Fibroblast of skin of right biceps (primary cell): ENCODE measurements at places on chromosomes 6 and 20.

- DNase-seq, result no peak
Measured at GRCh38 chr6:41325446-41326066, 9.9 kb upstream of the NCR2 start.

GRCh38 chr6:11202513-11203305 lies 29.8 kb downstream of the NEDD9 start:
- DNase-seq, result no peak

DNA sequence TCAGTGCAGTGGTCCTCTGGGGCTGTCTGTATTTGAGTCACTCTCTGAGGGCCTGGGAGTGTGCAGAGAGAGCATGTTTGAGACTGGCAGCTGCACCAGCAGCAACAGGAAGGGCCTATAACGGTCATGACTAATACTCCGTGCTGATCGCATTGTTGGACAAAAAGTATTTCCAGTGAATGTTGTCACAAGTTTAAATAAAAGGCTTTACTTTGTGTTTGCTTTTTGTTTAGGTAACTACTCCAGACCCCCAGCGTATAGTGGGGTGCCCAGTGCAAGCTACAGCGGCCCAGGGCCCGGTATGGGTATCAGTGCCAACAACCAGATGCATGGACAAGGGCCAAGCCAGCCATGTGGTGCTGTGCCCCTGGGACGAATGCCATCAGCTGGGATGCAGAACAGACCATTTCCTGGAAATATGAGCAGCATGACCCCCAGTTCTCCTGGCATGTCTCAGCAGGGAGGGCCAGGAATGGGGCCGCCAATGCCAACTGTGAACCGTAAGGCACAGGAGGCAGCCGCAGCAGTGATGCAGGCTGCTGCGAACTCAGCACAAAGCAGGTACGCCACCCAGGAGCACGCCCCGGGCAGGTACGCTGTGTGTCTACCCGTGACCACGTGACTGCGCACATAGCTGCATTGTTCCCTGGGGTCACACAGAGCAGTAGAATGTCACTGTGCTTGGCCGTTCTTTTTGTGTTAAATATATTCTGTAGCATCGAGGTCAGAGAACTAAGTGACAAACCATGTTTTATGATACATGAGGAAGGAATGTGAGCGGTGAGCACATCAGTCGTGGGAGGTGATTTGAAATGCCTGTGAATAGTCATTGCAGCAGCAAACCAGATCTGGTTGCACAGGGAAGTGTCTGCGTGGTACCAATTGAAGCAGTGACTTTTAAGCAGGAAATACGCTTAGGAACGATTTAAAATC lies 174.7 kb downstream of the TMEM242 start:
- peak; percentile 95 for DNase-seq

GRCh38 chr20:41618807-41619311 lies 682 bp upstream of the CHD6 start:
- DNase-seq, result no peak

DNA sequence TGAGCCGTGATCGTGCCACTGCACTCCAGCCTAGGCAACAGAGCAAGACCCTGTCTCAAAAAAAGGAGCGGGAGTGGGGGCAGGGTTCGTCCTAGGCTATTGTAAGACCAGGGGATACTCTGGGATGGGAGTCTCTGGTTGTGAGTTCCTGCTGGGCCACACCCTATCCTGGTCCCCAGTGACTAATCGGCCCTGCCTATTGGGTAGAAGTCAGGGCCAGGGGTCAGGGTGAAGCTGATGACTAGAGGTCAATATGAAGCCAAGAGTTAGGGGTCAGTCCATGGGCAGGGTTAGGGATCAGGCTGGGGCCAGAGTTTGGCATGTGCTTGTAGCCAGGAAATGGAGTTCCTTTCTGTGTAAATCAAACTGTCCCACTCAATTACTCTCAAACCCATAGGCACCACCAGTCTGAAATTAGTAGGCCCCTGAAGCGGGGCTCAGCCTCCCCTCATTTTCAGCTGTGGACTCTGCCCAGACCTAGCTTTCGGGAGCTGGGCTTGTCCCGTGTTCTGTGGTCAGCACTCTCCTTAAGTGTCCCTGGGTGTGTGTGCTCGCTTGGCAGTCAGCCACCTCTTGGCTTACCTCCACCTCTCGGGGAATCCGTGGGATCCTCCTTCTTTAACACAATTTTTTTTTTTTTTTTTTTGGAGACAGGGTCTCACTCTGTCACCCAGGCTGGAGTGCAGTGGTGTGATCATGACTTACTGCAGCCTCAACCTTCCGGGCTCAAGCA lies 1.8 kb downstream of the HSPA12B start:
- DNase-seq, result no peak

DNA sequence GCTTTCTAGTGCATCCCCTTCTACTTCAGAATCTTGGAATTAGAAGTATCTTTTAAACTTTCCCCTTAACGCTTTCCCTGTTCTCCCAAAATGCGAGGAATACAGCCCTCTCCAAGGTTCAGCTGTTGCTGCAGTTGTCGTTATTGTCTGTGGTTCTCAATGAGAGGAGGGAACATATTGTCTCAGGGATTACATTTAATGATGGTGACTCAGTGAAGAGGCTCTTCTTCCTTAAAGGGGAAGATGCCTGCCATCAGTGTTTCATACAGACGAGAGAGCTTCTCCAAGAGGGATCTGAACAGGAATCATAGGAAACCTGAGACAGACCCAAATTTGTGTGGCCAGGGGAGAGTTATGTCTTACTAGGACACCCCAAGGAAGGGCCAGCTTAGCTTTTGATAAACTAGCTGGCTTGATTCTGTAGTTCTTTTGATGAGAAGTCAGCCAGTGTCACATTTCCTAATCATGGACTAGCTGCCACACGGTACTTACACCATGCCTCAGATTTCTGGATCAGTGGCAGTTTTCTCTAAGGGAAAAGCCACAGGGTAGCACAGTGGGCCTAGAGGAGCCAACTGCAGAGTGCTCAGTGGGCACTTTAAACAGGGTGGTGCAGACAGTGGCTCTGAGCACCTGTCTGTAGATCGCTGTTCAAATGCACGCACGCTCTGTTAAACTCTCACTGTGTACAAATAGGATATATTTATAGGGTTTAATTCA lies 59.7 kb upstream of the TMEM181 start:
- peak; percentile 57 for DNase-seq

DNA sequence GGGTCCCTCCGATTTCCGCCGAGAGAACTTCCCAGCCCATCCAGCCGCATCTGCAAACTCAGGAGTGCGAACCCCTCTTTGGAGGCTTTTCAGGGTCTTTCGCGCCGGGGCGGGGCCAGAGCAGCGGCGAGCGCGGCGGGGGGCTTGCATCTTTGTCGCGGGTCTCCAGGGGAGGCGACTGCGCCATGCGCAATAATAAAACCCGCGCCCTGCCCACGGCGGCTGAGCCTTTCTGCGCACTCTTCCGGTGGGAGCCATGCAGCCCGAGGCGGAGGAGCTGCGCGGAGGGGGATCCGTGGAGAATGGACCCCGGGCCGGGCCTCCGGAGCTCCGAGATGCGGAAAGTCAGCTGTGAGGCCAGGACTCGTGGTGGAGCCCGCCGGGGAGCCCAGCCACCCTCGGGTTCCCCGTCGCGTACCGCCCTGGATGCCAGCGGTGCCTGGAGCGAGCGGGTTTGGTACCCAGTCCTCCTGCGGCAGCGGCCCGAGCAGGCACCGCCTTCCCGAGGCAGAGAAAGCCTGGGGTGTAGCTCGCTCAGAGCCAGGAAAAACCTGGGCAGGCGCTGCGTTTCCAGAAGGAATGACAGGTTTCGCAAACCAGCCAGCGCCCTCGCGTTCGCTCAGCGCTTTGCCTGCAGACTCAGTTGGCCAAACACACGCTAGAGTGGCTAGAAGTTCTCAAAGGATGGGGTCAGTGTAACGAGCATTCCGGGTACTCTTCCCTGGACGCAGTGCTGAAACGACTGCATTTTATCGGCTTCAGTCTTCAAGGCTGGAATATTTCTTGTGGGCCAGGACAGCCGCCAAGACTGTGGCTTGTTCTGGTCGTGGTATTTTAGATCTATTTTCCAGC lies 1.2 kb downstream of the AKAP12 start:
- peak; percentile 71 for DNase-seq

GRCh38 chr6:168238159-168238909 lies 81.2 kb downstream of the DACT2 start:
- DNase-seq, result no peak

DNA sequence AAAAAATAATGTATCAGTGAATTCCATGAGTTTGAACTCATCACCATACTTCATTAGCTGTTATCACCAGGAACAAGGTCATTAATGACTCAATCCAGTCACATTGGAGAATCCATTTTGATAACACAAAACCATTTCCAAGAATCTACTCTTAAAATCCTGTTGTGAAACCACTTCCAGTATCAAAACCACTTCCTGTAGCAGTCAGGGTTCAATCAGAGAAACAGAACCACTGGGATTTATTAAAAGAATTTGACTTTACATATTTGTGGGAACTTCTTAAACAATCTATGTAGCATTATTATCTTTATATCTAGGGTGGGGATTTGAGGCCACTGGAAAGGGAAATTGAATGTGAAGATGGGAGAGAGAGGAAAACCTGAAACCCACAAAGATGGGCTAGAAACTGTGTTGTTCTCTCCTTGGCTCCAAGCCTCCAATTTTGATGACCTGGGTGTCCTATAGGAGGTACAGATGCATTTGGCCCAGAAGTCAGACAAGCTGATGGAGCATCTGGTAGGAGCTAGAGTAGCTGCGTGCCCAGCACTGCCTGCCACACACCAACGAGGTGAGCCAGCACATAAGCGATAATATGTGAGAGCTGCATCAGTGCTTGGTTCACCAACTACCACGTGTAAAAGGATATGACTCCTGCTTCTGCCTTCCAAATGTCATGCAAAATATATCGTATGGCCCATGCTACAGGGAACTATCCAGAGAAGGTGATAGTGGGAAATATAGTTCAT lies 117.0 kb downstream of the TMEM200A start:
- DNase-seq, result peak; percentile 96

GRCh38 chr6:31120151-31120915 lies at the start of gene CDSN:
Gene CDSN, minus strand, starts transcription at chr6:31120446. Its CDS starts 27 bp downstream, at chr6:31120419.
- DNase-seq, result no peak

- DNase-seq, result no peak
Measured at GRCh38 chr6:10424040-10424439, 9.2 kb upstream of the TFAP2A start.

- DNase-seq, result no peak
Measured at GRCh38 chr6:33107641-33108040, 31.9 kb downstream of the HLA-DPB1 start.

DNA sequence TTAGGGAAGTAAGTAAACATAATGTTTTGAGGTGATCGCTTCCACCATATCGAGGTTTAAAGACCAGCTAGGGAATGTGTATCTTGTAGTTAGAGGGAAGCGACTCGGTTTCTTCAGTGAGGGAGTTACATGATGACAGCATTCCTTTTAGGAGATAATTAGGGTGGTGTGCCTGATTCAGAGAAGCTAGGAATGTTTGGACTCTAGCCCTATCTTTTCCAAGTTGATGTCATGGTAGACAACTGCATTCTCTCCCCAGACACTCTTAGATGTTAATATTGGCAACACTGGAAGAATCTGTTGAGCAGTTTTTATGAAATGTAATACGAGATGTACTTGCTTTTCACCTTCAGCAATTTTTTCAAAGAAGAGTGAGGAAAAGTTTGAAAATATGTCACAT lies 12.9 kb upstream of the HIVEP1 start:
- peak; percentile 79 for DNase-seq

DNA sequence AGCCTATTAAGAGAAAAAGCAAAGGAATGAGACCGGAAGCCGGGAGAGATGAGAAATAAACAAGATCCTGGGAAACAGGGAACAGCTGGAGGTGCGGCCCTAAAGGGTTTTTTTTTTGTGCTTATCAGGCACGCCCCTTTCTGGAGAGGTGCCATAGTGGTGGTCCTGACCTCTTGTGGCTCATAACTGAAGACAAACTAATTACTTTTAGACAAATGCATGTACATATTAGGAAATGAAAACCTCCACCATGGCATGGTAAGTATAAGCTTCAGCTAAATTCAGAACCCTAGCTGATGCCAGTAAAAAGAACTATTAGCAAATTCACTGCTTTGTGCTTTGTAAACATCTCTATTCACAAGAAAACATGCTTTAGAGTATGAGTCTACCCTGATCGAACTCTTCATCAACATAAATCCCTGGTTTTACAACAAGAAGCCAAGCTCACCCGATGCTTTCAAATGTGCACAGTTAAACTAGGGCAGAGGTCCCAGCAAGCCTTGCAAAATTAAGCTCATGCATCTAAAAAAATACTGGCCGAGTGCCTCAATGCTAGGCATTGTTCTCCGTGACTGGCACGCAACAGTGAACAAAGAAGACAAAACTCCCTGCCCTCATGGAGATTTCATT lies 96.4 kb upstream of the MRPS10 start:
- DNase-seq, result peak; percentile 71

GRCh38 chr6:14838133-14838583 lies 407.7 kb upstream of the JARID2 start:
- DNase-seq, result no peak

DNA sequence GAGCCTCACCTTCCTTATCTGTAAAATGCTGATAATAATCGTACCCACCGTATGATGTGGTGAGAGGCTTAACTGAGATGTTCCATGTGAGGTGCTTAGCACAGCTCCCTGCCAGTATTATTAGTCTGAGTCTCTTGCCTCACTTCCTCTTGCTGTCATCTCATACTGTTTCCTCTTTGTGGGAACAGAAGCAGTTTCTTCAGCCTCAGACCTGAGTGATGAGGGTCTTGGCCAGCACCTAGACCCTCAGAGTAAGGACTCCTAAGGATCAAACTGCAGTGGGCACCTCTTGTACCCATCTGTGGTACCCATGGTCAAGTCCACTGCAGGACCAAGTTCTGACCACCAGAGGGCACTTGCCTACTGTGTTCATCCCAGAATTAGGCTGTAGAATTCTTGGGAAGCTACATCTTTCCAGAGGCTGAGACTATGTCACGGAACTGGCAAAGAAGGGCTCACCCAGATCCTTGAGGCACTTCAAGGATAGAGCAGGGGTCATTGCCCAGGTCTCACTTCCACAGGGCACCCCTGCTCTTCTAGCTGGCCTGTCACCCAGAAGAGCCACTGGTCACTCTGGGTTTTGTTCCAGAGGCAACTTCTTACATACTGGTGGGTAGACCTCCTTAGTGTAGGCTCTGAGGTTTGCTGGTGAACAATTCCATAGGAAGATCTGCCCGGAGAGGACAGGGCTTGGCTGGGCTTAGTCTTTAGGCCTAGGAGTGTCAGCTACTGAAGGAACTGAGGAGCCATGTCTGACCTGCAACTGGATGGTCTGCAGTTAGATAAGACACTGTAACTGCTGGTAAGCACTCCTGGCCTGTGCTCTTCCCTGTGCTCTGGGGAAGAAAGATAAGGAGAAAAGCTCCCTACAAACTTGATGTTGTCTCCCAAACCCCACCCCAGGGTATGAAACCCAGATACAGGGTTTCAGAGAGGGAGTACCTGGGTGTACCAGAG lies 20.6 kb upstream of the SGK2 start:
- DNase-seq, result peak; percentile 49
